ENCODE measurements at places on chromosomes 2 and 18.

- DNase-seq = peak; percentile 72
Observed at GRCh38 chr2:226772389-226773179, 27.0 kb downstream of the IRS1 start.

DNA sequence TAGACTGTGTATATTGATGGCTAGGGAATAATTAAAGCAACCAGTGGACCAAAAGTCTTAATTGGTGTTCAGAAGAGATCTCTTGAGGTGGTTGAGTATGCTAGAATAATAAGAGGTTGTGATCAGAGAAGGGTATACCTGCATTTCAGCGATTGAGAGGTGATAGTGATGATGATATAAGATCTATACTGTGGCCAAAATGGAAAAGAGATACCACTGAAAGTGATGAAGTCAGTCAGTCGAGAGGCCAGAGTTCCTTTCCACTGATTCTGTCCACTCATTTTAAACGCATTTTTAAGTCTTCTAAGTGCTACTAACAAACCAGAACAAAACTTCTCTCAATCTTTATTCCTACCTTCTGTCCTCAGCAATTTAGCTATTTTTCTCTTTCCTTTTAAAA, 32.9 kb downstream of the ACTR3 start:
- no peak for DNase-seq

DNA sequence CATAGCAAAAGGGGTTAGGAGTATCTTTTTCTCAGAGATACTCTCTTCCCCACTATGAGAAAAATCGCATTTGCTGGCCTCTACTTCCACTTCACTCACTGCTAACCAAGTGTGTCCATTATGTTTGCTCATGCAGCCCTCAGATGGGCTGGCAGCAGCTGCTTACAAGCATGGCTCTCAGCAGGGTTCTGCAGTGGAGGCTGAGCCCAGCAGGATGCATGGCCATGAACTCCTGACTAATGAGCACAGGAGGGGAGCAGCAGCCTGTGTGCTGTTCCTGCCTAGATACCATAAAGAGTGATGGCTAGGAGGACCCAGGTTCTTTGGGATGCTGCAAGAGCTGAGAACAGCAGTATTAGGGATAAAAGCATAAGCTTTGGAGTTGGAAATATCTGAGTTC, 316.9 kb upstream of the THSD7B start:
- DNase-seq = no peak

DNA sequence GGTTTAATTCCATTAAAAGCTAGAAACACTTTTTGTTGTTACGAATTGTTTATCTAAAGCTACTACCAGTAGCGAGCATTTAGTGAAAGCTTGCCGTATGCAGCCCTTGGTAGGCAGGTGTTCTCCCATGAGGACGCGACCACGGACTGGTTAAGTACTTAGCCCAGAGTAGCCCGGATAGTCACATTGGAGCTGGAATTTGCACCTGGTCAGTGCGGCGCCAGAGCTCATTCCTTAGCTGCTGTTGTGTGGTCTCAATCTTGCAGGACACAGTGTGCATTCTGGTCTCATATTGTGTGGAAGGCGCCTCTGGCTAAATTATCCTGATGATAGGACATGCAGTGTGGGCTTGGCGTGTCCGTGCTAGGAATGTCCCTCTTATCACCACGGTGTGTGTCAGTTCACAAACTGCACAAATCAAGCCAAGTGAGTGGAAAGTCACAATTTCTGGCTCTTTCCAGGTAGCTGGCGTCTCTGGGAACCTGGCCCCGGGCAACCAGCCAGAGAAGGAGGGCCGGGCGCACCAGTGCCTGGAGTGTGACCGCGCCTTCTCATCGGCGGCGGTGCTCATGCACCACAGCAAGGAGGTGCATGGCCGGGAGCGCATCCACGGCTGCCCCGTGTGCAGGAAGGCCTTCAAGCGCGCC, 133.3 kb downstream of the ZNF236 start:
- no peak for DNase-seq

DNA sequence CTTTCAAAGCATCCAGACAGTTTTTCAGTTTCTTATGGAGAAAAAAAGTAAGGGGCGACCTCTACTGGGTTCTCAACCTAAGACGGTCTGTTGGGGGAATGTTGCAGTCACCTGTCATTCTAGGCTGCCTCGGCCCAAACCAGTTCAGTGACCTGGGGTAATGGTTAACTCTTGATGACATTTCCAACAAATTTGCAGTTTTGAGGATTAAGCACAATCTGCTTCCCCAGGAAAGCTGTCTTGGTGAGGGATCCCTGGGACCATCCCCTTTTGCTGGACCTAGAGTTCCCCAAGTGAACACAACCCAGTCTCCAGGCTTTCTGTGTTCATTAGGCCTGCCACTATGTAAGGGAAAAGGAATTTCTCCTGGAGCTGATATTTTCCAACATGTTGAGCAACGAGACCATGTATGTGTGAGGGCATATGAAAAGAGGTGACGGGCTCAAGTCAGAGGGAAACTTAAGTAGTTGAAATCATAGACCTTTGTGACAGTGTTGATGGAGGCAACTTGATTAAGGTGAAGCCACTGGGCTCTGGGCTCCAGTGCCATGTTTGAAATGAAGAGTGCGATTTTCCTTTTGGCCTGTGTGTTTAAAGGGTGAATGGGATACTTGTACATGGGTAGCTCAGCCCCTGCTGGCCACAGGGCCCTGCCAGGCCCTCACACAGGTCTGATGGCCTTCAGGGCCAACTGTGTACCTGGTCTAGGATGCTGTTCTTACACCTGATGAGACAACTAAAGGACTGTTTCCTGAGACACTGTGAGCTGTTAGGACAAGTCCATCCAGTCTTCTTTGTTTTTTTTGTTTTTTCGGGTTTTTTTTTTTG, 27.0 kb downstream of the FOSL2 start:
- no peak for DNase-seq

GRCh38 chr2:1744446-1745170, at the start of gene PXDN:
TSS of gene PXDN (minus strand) at chr2:1744515. CDS start at chr2:1744455, 60 bp downstream.
- DNase-seq = no peak

DNA sequence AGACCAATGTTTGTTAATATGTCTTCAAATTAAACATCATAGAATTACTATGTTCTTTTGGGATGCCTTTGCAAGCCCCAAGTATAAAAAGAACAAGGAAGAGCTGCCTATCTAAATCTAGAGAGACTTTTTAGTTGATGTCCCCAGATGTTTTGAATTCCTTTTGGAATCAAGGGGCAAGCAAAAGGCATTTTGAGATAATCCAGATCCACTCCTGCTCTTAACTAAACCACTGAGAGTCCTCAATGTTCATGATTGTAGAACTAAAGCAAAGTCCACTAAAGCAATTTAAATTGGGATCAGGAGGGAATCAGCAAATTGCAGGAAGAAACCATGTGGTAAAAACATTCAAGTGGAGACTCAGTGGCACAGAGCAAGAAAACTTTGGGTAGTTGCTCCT, 558.5 kb upstream of the VRK2 start:
- no peak for DNase-seq

DNA sequence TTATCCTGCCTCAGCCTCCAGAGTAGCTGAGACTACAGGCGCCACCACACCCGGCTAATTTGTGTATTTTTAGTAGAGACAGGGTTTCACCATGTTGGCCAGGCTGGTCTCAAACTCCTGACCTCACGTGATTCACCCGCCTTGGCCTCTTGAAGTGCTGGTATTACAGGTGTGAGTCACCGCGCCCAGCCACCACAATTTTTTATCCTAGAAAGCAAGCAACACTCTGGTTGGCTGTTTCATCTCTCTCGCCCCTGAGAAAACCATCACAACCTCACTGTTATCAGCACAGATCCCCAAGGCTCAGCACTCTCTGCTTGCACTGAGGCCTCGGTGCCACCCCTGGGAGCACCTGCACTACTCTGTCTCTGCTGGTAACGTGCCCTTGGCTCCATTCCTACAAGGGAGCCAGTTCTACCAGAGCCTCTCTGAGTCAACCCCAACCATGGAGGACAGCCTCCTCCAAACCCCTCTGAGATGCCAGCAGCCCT, 134.8 kb upstream of the AGAP1 start:
- DNase-seq = no peak

- DNase-seq = no peak
Observed at GRCh38 chr2:223576873-223577272, 25.3 kb downstream of the SCG2 start.

DNA sequence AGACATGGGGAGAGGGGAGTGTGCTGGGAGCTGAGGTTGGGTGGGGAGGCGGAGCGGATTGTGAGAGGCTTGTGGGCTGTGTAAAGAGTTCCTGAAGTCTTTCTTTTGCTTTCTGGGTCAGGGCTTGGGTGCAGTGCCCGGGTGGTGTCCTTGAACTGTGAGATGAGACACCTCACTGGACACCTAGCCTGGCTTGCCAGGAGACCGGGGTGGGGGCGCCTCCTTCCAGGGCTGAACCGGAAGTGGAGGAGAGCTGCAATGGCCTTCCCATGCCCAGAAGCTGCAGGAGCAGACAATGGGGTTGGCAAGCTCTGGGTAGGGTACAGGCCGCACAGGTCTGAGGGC, 4.3 kb downstream of the TMEM37 start:
- no peak for DNase-seq

DNA sequence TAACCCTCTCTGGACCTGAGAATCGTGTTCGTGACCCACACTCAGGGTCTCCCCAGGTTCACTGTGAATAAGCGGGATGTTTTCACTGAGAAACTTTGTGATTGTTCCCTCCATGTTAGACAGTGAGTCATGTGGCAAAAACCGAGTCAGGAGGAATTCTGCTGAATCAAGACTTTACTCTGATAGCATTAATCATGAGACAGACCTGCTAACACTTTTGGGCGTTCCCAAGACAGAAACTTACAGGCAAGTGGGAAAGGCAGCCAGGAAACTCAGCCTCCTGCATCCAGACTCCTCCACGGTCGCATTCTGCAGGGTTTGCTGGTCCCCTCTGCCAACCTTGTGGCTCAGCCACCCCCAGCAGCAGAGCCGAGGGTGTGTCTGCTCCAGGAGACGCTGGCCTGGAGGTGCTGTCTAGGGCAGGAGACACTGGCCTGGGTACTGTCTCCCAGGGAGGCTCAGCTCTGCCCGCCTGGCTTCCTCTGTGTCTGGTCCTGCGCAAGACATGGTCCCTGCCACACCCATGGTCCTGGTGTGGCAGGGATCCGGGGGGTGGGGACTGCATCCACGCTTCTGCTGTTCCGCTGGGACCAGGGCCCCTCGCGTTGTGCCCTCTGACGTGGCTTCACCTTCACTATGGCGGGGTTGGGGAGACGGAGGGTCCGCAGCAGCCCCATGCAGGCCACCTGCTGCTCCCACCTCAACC, 177.4 kb downstream of the TWIST2 start:
- no peak for DNase-seq

- no peak for DNase-seq
Observed at GRCh38 chr2:3587021-3587420, 7.9 kb upstream of the COLEC11 start.

GRCh38 chr18:11322006-11322405, 172.6 kb upstream of the PIEZO2 start:
- DNase-seq = no peak
